ENCODE measurements at places on chromosomes 4 and X.

DNA sequence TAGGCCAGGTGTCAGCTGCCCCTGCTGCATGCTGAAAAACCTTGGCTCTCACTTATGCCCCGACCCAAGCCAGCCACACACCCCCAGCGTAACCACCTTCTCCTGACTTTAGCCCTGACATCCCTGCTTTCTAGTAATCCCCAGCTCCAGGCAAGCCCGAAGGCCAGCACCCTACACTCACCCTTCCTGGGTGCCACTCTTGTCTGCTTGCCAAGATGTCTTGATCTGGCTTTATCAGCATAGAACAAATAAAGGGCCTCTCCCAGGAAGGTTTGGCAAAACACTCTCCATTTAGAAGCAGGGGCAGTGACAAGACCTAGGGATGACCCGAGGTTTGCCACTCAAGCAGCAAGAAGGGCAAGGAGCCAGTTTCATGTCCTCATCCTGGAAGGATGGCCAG lies 6.8 kb upstream of the MAP9 start:
- no peak for DNase-seq

- DNase-seq, result no peak
Measured at GRCh38 chr4:1032861-1033260, 21.4 kb downstream of the FGFRL1 start.

- no peak for DNase-seq
Measured at GRCh38 chr4:69775321-69775867, 15.0 kb upstream of the SULT1B1 start.

DNA sequence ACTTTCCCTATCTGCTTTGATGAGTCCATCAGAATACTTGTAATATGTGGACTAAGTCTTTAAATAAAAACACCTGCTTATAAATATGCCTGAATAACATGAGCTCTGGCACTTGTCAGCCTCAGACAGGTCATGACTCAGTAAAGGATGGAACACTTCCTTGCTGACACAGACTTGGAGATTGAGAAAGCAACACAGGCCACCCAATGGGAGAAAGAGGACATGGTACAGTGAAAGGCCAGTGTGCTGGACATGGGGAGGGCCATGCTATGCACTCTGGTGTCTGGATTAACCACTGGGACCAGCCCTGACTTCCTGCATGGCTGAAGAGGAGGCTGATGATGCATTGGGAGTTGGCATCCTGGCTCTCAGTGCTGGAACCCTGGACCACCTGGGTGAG lies 149.5 kb downstream of the DHRSX start:
- no peak for DNase-seq

GRCh38 chrX:109294097-109294814 lies 187.6 kb downstream of the GUCY2F start:
- DNase-seq, result no peak

GRCh38 chrX:134736356-134736755 lies 78.1 kb upstream of the PLAC1 start:
- DNase-seq, result no peak

- no peak for DNase-seq
Measured at GRCh38 chr4:95643627-95644026, 94.9 kb upstream of the UNC5C start.

DNA sequence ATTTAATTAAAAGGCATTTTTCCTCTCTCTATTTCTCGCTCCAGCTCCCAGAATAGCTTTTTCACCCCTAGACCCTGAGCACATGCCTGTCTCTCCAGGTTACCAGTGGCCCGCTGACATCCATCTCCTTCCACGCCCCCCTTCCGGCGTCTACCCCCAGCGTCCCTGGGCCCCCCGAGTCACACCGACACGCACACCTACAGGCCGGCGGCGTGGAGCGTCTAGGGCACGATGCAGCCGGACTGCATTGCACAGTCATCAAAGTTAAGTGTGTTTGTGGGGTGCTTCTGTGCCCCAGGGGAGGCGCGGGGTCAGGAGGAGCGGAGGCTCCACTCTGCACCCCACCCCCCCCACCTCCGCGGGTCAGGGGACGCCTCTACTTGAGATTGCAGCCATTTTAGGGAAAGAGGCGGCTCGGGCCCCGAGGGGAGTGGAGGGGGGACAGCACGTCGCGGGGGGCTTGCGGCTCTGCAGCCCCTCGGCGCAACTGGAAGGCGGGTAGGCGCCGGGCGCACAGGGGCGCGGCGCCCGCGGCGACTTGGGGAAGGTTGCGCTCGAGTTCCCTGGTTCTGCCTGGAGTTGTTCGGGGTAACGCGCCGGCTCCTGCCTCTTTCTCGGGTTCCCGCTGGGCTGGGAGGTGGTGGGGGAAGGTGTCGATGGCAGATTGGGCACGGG lies 112.7 kb downstream of the DHX15 start:
- DNase-seq, result no peak

DNA sequence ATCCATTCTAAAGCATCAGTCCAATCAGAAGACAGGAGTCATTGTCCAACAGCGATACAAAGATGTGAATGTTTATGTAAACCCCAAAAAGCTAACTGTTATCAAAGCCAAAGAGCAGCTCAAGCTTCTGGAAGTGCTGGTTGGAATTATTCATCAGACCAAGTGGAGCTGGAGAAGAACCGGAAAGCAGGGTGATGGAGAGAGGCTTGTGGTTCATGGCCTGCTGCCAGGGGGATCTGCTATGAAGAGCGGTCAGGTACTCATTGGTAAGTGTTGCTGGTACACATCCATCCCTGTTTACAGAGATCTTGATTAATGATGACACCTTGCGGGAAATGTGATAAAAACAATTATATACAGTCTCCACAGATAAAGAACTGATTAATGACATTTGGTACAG lies 11.0 kb downstream of the INTU start:
- no peak for DNase-seq

DNA sequence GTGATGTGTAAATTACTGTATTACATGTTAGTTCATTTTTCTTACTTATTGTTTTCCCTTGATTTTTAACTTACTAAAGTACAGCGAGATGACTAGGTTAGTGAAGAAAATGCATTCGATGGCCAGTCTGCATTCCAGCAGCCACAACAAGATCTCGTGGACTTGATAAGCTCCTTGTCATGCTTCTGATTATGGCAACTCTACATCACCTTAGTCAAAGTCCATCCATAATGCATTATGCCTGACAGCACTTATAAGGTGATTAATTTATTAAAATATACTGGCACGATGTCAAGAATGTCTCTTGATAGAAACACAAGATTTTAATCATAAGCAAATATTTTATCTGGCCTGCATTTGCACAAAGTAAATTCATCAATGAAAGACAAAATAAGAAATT lies 109.9 kb upstream of the NAP1L5 start:
- no peak for DNase-seq

- no peak for DNase-seq
Measured at GRCh38 chr4:22130741-22131140, 182.2 kb upstream of the KCNIP4 start.

GRCh38 chrX:3690140-3690539 lies 23.3 kb downstream of the PRKX start:
- no peak for DNase-seq

GRCh38 chr4:94351319-94351718 lies 8.7 kb upstream of the HPGDS start:
- no peak for DNase-seq
